Bronchial epithelial cell (primary cell): ENCODE measurements at places on chromosomes 16 and 17. TPM values are rescaled to one million over a fixed set of nuclear protein-coding genes. Genes with fewer than 3 reads are reported as not detected.

Gene TMEM186
- total RNA-seq = 10.4 and 15.5 TPM in 2 replicates

DNA sequence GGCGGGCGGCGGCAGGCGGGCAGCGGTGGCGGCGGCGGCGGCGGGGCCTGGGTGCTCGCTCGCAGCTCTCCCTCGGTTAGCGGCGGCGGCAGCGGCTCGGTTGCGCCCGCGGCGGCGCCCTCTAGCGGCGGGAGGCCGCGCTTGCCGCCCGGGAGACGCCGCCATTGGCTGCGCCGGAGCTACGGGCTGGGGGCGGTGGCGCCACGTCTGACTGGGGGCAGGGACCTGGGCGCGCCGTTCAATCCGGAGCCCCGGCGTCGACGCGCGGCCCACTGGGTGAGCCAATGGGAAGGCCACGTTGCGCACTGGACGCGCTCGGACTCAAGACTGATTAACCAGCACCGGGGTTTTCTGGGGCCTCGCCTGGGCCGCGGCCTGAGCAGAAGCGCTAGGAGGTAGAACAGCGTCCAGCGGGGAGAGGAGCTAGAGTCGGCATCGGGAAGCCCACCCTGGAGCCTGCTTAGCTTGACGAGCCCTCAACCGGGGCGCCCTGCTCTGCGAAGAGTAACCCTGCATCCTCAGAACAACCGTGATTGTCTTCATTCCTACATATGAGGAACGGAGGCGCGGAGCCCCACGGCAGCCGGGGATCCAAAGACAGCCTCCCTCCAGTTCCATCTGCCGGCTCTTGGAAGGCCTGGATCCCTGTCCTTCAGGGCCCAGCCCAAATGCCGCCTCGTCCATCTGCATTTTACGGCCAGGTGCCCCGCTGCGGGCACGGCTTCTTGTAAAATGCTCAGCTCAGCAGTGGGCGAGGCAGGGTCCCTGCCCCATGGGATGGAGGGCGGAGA, at the start of gene ZC3H7A:
TSS of gene ZC3H7A (minus strand) at position 93 of the 791 bp plus-strand sequence. CDS start 14,904 bp downstream, outside the sequence.
- DNase-seq = peak; percentile 87

Gene C16orf54
- total RNA-seq = not detected in 2 replicates

- DNase-seq = no peak
These were observed 602.7 kb upstream of the CDH5 start for GRCh38 chr16:65763640-65764305.

- peak; percentile 52 for DNase-seq
These were observed 17.9 kb downstream of the ARL2BP start for GRCh38 chr16:57262841-57263540.

- DNase-seq = no peak
These were observed 261.7 kb downstream of the CEP112 start for GRCh38 chr17:65930140-65930730.

- DNase-seq = no peak
These were observed 77.6 kb downstream of the NXN start for GRCh38 chr17:901964-902363.

DNA sequence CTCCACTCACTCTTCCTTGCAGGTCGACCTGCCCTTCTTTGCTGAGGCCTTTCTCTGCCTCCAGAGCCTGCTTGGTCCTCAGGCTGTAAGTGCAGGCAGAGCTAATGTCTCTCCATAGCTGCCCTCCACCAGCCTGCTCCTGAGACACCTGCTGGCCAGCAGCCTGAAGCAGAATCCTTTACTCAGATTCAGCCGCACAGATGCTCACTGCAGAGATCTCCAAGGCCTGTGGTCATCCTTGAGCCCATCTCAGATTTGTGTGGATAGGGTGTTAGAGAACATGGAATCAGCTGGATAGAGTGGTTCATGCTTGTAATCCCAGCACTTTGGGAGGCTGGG, 11.5 kb downstream of the DEXI start:
- no peak for DNase-seq

- DNase-seq = peak; percentile 31
These were observed 43.8 kb downstream of the DNAJA2 start for GRCh38 chr16:46929378-46930332.

GRCh38 chr17:55622547-55622946, 100.1 kb downstream of the TMEM100 start:
- DNase-seq = peak; percentile 8

DNA sequence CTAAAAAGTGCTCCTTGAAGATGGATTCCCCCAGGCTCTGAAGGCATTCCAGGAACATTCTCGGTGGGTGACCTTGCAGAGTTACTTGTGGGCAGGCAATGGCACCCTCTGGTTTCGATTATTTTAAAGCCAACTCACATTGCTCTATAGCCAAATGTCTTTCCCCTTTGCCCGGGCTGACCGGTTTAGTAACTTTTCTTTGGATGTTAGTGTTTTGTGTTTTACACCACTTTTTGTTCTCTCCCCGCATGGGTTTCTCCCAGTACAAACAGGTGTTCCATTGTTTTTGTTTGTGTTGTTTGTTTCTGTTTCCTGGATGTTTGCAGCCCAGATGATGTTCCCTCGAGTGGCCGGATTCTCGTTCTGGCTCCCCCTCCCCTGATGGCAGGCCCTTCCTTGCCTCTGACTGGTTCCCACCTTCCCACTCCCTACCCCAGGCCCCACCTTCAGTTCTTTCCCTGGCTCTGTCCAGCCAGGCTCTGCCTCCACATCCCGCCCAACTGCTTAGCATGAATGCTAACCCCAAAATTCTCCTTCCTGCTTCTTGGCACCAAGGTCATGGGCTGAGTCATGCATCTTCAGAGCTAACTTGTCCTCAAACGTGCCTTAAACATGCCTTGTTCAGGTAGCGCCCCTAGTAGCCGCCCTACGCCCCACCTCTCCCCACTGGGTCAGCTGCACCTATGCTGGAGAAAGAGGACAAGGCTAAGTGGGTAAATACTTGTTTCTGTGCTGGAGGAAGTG, 40.6 kb downstream of the ELAC2 start:
- DNase-seq = peak; percentile 37

DNA sequence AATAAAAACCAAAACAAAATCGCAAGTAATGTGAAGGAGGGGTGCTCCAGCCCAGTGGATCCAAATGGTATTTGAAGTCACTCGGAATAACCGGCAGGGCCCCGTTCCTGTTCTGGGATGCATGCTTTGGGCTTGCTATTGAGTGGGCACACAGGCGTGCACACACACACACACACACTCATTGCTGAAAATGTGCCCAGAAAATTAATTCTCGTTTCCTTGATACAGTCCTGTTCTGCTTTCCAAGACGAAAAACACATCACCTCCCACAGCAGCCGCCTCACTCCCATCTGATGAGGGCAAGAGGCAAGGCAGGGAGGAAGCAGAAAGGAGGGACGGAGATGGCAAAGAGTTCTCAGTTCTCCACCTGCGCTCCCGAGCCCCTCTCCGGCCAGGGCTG, 62.2 kb upstream of the SDK2 start:
- no peak for DNase-seq

GRCh38 chr16:1206786-1207185, 18.3 kb downstream of the TPSG1 start:
- DNase-seq = no peak

- DNase-seq = no peak
These were observed 2.7 kb downstream of the C16orf87 start for GRCh38 chr16:46828292-46828691.

GRCh38 chr17:59387351-59388068, 56.1 kb downstream of the YPEL2 start:
- no peak for DNase-seq

Gene LRRC3C
- total RNA-seq = not detected in 2 replicates

GRCh38 chr17:36818134-36818825, 119.0 kb upstream of the LHX1 start:
- no peak for DNase-seq

GRCh38 chr16:75099738-75100602, 16.6 kb downstream of the LDHD start:
- no peak for DNase-seq

DNA sequence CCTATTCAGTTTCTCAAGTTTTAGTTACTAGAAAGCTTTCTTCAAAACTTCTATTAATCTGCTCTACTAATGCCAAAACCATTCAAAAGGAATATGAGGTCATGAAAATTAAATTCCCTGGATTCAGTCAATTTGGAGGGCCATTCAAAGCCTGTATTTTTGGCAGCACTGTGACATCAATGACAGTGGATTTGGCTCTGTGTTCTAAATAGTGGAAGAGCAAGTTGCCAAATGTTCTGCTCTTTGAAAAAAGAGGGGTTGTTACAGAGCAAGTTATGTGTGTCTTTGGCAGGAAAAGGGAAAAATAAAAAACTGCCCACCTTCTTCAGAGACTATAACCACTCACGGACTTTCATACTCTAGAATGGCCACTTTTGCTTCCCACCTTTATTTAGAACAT, 3.2 kb upstream of the C16orf46 start:
- no peak for DNase-seq

Gene CDH8
- 1.8 and 2.6 TPM in 2 replicates for total RNA-seq

- DNase-seq = peak; percentile 38
These were observed 802 bp downstream of the SETD6 start for GRCh38 chr16:58515871-58516767.

GRCh38 chr17:12521416-12521815, 144.3 kb upstream of the MYOCD start:
- no peak for DNase-seq

GRCh38 chr17:22507823-22508222, 815.5 kb downstream of the KCNJ18 start:
- no peak for DNase-seq

- DNase-seq = no peak
These were observed 67.1 kb downstream of the RMI2 start for GRCh38 chr16:11412175-11412904.

DNA sequence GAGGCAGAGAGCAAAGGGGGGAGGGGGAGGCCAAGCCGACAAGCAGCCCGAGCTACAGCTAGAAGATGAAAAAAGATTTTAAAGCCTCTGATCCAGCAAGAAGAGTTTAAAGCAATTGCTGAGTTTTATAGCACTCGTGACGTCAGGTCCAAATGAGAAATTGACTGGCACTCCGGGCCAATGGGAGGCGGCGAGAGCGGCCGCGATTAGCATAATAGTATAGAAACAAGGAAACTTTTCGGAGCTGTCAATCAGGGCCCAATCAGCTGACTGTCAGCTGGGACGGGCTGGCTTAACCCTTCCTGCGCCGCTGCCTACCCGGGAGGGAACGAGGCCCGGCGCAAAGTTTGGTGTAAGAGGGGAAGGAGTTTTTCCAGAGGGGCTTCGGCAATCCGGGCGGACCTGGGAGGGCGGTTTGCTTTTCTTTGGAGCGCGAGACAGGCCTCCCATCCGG, at the start of gene MAF:
TSS of gene MAF (minus strand) at position 100 of the 454 bp plus-strand sequence. CDS start 835 bp downstream, outside the sequence.
- DNase-seq = peak; percentile 90

DNA sequence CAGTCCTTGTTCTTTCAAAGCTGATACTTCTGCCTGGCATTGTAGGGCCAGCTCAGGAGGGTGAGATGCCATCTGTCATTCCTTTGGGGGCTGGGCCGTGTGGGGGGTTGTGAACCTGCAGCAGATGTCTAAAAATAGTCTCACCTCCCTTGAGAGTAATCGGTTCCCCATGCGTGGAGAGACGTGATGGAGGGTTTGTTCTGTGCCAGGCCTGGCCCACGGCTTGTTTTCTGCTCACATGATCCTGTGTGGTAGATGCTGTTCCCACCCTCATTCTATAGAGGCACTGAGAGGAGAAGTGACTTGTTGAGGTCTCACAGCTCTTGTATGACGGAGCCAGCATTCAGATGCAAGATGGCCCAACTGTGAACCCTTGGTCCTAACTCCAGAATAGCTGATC, 4.6 kb downstream of the IRF8 start:
- DNase-seq = no peak
